ENCODE measurements at places on chromosomes 11 and 22. TPM values are rescaled to one million over a fixed set of nuclear protein-coding genes. Genes with fewer than 3 reads are reported as not detected.

The UBQLN3 gene
- not detected for total RNA-seq

The F2 gene
- total RNA-seq: 0.64 TPM

The OR51S1 gene
- not detected for total RNA-seq

The OR8K3 gene
- total RNA-seq: not detected

The APOL5 gene
- not detected for total RNA-seq

DNA sequence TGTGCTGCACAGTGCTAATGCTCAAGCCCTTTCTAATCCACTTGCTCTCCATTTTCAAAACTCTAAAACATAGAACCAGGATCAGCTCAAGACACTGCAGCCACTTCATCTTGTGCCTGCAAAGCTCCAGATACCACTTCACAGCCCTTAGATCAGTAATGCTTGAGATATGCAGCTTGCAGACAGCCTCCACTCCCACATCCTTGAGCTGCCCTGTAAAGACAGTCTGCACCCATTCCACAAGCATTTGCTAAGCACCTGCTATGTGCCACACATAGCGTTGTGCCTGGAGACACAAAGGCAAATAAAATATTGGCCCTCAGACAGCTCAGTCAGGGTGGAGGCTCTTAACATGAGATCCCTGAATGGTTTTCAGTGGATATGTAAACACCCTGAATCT lies 192.5 kb upstream of the SNX19 start:
- DNase-seq: no peak

DNA sequence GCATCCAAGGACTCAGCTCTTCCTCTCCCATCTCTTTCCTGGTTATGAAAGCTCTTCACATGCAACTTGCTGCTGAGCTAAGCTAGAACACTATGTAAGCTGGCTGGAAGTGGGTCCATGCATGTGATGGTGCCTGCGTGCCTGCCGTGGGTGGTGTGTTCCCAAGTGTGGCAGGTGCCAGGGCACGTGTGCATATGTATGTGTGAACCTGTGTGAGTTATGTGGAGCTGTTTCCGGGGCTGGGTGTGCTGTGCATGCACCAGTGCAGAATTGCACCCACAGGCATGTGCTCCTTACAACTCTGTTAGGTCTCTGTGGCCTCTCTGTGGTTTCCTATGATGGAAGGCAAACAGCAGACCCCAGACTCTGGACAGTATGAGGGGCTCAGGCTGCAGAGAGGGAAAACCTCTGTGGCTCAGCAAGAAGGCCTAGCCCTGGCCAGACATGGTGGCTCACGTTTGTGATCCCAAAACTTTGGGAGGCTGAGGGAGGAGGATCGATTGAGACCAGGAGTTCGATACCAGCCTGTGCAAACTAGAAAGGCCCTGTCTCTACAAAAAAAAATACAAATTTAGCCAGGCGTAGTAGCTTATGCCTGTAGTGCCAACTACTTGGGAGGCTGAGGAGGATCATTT lies 4.1 kb upstream of the P2RY6 start:
- no peak for DNase-seq

GRCh38 chr11:26584818-26585217 lies 12.8 kb upstream of the MUC15 start:
- no peak for DNase-seq

GRCh38 chr11:60077981-60078380 lies 10.5 kb upstream of the MS4A2 start:
- DNase-seq: no peak

DNA sequence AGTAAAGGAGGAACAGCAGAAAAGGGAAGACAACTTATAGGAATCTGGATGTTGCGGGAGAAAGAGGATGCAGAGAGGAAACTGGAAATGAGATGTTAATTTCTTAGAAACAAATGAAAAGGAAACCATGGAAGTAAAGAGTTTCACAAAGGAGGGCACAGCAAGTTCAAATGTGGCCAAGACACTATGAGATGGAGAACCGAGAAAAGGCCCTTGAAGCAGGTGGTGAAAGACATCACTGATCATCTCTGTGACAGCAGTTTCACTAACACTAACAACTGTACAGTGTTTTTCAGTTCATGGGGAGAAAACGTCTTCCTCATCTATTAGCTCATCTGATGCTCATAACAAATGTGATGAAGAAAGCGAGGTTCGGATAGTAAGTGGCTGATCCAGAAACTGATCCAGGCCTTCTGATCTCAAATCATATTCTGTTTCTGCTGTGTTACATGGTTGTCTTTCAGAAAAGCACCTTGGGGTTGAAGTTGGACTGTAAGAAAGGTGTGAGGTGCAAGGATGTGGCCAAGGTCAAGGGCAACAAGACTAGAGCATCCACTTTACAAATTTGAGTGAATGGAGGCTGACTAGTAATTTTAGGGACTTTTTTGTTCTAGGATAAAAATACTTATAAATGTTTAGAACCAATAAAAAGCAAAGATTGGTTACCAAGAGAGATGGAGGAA lies 492.1 kb upstream of the CADM1 start:
- DNase-seq: no peak

- no peak for DNase-seq
These were observed 4.6 kb upstream of the APOL4 start for GRCh38 chr22:36206255-36206654.

GRCh38 chr11:107198490-107199007 lies 180.3 kb upstream of the GUCY1A2 start:
- no peak for DNase-seq

Measured in Panc1 (cell line).